ENCODE measurements at places on chromosomes 11 and 22. TPM values are rescaled to one million over a fixed set of nuclear protein-coding genes. Genes with fewer than 3 reads are reported as not detected.

SCO2 gene
- total RNA-seq: 5.6 TPM

OR5A1 gene
- not detected for total RNA-seq

TRIM51 gene
- not detected for total RNA-seq

CNGA4 gene
- total RNA-seq: not detected

INCENP gene
- 133 TPM for total RNA-seq

Measured in activated CD4-positive, alpha-beta memory T cell treated with anti-CD3 and anti-CD28 coated beads for 36 hours (primary cell).